Activated CD8-positive, alpha-beta memory T cell treated with anti-CD3 and anti-CD28 coated beads for 24 hours (primary cell): ENCODE measurements at places on chromosomes 1 and 21.

GRCh38 chr1:160099716-160100375 is 1.4 kb upstream of the IGSF8 start:
- DNase-seq = no peak

GRCh38 chr1:85028151-85028550 is 20.1 kb downstream of the MCOLN3 start:
- DNase-seq = no peak

DNA sequence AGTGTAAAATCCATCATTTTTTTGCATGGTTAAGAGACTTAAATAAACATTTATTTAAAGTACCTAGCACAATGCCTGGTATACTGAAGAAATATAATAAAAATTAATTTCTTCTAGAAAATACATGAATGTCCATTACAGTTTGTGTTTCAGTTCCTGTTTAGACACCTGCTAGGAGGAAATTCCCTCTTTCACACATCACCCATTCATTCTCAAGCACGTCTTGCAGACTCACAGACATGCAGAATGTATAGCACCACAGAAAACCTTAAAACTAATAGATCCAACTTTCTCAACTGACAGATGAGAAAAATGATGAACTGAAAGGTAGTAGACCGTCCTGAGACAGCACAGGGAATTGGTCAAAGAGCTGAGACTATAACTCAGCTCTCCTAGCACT is 172.2 kb upstream of the C8B start:
- no peak for DNase-seq

DNA sequence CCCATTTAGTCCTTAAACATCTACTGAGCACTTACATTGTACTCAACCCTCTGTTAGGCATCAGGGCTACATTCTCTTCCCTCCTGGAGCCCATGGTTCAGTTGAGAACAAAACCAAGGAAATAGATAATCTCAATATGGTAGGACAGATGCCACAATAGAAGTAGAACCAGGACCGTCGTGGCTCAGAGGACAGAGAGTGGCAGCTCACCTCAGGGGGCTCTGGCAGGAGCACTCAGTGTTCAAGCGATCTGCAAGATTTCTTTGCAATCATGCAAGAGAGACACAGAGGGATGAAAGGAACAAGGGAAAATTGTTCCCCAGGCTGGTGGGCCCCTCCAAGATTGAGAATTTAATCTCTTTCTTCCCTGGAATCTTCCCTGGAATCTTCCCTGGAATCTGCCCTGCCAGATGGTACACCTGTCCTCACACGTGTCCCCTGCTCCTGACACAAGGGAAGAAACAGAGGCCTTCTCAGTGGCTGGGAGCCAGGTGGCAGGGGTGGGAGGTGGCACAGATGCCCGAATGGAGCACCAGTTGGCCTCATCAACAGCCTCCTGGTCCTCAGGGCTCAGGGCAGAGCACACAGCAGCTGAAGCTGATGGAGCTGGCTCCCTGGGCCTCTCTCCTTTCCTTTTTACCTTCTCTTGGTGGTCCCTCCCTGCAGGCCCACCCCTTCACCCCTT is 135.4 kb downstream of the PLXNA2 start:
- DNase-seq = no peak

DNA sequence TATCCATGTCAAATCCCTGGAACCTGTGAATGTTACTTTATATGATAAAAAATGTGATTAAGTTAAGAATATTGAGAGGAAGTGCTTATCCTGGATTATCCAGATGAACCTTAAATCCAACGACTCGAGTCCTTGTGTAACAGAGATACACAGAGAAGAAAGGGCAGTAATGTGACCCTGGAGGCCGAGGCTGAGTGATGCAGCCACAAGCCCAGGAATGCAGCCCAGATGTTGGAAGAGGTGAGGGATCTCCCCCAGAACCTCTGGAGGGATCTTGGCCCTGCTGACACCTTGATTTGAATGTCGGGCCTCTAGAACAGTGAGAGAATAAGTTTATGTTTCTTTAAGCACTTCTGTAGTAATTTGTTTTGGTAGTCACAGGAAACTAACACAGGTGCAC is 18.0 kb downstream of the LPGAT1 start:
- no peak for DNase-seq

DNA sequence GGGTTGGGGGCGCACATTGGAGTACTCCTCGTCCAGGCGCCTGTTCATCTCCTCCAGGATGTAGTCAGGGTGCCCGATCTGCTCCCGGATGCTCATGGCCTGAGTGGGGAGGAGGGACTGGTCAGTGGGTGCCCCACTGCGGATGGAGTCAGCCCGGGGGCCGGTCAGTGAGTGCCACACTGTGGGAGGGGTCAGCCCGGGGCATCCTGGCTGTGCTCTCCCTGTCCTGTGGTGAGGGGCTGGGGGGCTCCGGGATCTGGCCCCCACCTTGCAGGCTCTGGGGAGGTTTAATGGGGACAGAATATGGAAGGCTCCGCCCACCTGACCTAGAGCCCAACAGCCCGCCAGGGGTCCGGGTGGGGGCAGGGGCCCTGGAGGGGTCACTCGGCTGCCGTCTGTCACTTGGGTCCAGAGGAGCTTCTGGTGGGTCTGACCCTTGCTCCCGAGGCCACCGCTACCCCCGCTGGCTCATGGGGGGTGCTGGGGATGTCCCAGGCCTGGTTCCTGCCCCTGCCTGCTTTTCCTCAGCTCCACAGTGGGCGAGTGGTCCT is 8.8 kb downstream of the PRXL2B start:
- DNase-seq = no peak

GRCh38 chr1:17119773-17120480 is 676 bp upstream of the PADI2 start:
- DNase-seq = no peak

- DNase-seq = no peak
Measured at GRCh38 chr1:201319631-201320030, 36.3 kb downstream of the PKP1 start.

DNA sequence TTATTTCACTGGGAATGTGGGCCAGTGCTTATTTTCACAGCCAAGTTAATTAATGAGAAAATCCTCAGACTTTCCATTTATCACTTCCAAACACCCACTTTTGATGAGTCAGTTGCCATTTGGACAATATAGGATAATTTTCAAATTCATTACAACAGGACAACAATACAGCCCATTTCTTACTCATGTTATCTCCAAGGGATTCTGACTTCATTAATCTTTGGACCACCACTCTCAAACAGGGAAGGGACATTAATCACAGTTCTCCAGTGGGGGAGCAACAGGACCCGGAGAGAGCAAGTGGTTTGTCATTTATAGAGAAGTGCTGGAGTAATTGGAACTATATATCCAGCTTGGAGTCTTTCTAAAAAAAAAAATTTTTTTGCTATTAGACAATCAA is 38.7 kb downstream of the JUN start:
- no peak for DNase-seq

- no peak for DNase-seq
Measured at GRCh38 chr1:114756949-114757454, 782 bp downstream of the CSDE1 start.

- no peak for DNase-seq
Measured at GRCh38 chr1:240998024-240998423, 359.0 kb downstream of the RGS7 start.

GRCh38 chr1:236794585-236795034 is 482 bp upstream of the MTR start:
- DNase-seq = no peak

GRCh38 chr1:48588061-48588460 is 116.1 kb upstream of the SPATA6 start:
- DNase-seq = no peak

DNA sequence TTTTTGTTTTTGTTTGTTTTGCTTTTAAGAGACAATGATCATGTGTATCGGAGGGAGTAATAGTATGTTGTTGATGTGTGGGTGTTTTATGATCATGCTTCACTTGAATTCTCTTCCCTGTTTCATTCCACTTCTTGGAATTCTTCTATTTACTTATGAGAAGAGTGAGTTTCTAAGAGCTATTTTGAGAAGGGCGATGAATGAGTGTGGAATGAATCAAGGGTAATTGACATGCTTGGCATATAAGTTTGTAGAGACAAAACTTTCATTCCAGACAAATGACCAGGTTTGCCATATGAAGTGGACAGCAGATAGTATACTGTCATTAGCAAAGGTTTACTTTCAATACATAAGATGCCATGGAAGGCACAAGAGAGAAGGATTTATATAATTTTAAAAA is 42.3 kb upstream of the PDC start:
- no peak for DNase-seq

DNA sequence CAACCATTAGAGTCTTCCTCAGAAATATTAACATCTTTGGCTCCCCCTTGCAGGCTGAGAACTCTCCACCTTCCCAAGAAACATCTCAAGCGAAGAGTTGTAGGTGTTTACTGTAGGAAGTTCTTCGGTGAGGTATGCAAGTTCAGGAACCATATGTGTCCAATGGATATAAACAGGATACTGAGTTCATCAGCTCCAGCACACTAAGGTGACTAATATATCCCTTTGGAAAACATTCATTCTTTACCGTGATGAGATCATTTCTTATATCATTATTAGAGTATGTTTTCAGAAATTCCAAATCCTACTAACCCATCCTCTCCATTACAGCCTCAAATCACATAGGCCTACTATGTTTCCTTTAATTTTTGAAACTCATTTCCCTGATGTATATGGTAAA is 37.3 kb upstream of the PRMT6 start:
- DNase-seq = no peak

DNA sequence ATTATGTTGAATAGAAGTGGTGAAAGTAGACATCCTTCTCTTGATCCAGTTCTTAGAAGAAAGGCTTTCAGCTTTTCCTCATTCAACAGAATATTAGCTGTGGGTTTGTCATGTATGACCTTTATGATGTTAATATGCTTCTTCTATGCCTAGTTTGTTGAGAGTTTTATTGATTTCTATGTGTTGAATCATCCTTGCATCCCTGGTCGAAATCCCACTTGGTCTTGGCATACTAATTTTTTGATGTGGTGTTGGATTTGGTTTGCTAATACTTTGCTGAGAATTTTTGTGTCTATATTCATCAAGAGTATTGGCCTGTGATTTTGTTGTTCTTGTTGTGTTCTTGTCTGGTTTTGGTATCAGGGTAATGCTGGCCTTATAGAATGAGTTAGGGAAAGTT is 20.9 kb downstream of the CD55 start:
- DNase-seq = no peak
